ENCODE measurements at places on chromosomes 1 and 21. TPM values are rescaled to one million over a fixed set of nuclear protein-coding genes. Genes with fewer than 3 reads are reported as not detected.

LCE1E gene
- total RNA-seq, result not detected

NBPF6 gene
- total RNA-seq, result 0.26 TPM

PLA2G2F gene
- total RNA-seq, result not detected

LCE1B gene
- total RNA-seq, result not detected

ERVH48-1 gene
- total RNA-seq, result not detected

RXRG gene
- total RNA-seq, result not detected

PTPN7 gene
- not detected for total RNA-seq

SPRR4 gene
- total RNA-seq, result not detected

F13B gene
- not detected for total RNA-seq

SMCP gene
- not detected for total RNA-seq

C8A gene
- not detected for total RNA-seq

OR2L2 gene
- total RNA-seq, result not detected

CD164L2 gene
- not detected for total RNA-seq

PPP2R5A gene
- total RNA-seq, result 22.9 TPM

TMEM51 gene
- total RNA-seq, result 38.0 TPM

PGBD5 gene
- 0.42 TPM for total RNA-seq

CHI3L1 gene
- total RNA-seq, result not detected

PROK1 gene
- not detected for total RNA-seq

KRTAP11-1 gene
- total RNA-seq, result not detected

GBP7 gene
- not detected for total RNA-seq

ERICH3 gene
- total RNA-seq, result not detected

AKR7A3 gene
- total RNA-seq, result 0.24 TPM

ANKRD35 gene
- total RNA-seq, result not detected

SLC45A1 gene
- total RNA-seq, result 8.6 TPM

RBM34 gene
- 54.1 TPM for total RNA-seq

TSTD1 gene
- not detected for total RNA-seq

TRIM67 gene
- 0.12 TPM for total RNA-seq

ARV1 gene
- total RNA-seq, result 27.0 TPM

IL12RB2 gene
- total RNA-seq, result 0.04 TPM

GPR3 gene
- 1.7 TPM for total RNA-seq

REN gene
- total RNA-seq, result not detected

TTC13 gene
- total RNA-seq, result 9.4 TPM

RIPK4 gene
- 13.9 TPM for total RNA-seq

LYPD8 gene
- total RNA-seq, result 0.45 TPM

FMO3 gene
- total RNA-seq, result not detected

NEK7 gene
- 18.1 TPM for total RNA-seq

SFN gene
- 630 TPM for total RNA-seq

NBPF10 gene
- 0.55 TPM for total RNA-seq

ARHGEF10L gene
- total RNA-seq, result 8.0 TPM

XPR1 gene
- 16.9 TPM for total RNA-seq

CHI3L2 gene
- total RNA-seq, result 0.32 TPM

LMX1A gene
- not detected for total RNA-seq

LRRC38 gene
- total RNA-seq, result not detected

ZNF683 gene
- not detected for total RNA-seq

AADACL3 gene
- not detected for total RNA-seq

TNFRSF25 gene
- 4.3 TPM for total RNA-seq

CLCA2 gene
- not detected for total RNA-seq

TCHH gene
- total RNA-seq, result 0.19 TPM

HOOK1 gene
- total RNA-seq, result 0.31 TPM

CNTN2 gene
- total RNA-seq, result not detected

SH2D1B gene
- total RNA-seq, result 0.18 TPM

NFYC gene
- 37.7 TPM for total RNA-seq

CD5L gene
- not detected for total RNA-seq

LRRC3 gene
- 2.4 TPM for total RNA-seq

C1orf21 gene
- 5.7 TPM for total RNA-seq

Data from A549 treated with ZK216348 at 1 μM for 4 hours (cell line).